ENCODE measurements at places on chromosomes 13 and 19. TPM values are rescaled to one million over a fixed set of nuclear protein-coding genes. Genes with fewer than 3 reads are reported as not detected.

Gene PLVAP
- total RNA-seq, result not detected

Gene SIAH3
- total RNA-seq, result 0.03 TPM

DNA sequence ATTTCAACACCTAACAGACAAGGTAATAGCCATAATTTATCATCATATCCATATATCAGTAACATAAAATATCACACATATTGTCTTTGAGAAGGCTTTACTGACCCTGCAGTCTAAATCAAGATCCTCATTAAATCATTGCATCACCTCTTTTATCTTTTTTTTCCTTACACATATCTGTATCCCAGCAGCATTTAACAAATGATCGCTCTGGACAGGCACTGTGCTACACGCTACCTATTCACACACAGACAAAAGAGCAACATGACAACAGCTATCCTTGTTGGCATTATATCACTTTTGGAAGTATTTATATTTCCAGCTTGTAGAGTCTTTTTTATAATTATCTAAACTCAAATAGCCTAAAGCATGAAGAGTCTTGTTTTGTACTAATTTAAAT is 73.3 kb upstream of the NBEA start:
- no peak for DNase-seq

DNA sequence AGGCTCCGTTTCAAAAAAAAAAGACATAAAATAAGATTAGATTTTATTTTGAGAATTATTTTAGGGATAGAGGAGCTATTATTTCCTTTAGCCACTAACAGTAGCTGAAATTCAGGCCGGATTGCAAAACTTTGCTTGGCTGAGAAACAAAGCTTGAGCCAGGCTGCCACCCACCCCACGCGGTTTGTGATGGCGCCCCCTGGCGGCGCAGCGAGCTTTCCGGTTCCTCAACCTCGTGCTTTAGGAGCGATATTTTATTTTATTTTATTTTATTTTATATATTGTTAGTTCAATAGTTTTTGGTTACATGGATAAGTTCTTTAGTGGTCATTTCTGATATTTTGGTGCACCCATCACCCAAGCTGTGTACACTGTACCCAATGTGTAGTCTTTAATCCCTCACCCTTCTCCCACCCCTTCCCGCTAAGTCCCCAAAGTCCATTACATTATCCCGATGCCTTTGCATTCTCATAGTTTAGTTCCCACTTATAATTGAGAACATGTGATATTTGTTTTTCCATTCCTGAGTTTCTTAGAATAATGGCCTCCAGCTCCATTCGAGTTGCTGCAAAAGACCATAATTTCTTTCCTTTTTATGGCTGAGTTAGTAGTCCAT is 19.8 kb upstream of the CEACAM4 start:
- DNase-seq, result peak; percentile 36

- no peak for DNase-seq
Observed at GRCh38 chr13:49806126-49806536, 13.6 kb upstream of the KPNA3 start.

GRCh38 chr13:51996641-51997040 is 14.6 kb downstream of the ATP7B start:
- no peak for DNase-seq

DNA sequence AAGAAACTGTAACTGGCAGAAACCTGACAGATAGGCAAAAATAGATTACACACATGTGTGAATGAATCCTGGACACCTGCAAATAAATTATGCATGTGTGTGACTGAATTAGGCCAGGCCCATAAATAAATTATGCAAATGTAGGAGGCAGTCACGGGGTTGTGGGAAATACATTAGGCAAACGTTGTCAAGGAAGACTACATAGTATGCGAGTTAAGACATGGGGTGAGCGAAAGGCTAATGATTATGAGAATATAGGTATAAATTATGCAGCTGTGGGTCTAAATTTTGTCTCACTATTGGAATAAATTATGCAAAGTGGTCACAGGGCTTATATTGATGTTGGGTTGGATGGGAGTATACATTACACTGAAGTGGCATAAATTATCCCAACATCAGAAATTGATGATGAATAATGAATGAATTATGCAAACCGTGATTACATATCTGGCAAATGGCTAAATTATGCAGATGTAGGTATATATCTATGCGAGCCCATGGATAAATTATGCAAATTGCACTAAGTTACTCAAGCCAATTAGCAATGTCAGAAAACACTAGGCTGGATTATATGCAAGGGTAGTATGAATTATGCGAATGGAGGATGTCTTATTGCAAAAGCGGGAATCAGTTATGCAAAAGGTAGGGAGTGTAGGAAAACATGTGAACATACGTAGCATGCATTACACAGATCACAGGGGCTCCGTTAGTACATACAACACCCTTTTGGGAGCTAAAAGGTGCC is 6.8 kb downstream of the SLC8A2 start:
- DNase-seq, result no peak

- no peak for DNase-seq
Observed at GRCh38 chr13:90201676-90202460, 1145.6 kb upstream of the MIR17HG start.

DNA sequence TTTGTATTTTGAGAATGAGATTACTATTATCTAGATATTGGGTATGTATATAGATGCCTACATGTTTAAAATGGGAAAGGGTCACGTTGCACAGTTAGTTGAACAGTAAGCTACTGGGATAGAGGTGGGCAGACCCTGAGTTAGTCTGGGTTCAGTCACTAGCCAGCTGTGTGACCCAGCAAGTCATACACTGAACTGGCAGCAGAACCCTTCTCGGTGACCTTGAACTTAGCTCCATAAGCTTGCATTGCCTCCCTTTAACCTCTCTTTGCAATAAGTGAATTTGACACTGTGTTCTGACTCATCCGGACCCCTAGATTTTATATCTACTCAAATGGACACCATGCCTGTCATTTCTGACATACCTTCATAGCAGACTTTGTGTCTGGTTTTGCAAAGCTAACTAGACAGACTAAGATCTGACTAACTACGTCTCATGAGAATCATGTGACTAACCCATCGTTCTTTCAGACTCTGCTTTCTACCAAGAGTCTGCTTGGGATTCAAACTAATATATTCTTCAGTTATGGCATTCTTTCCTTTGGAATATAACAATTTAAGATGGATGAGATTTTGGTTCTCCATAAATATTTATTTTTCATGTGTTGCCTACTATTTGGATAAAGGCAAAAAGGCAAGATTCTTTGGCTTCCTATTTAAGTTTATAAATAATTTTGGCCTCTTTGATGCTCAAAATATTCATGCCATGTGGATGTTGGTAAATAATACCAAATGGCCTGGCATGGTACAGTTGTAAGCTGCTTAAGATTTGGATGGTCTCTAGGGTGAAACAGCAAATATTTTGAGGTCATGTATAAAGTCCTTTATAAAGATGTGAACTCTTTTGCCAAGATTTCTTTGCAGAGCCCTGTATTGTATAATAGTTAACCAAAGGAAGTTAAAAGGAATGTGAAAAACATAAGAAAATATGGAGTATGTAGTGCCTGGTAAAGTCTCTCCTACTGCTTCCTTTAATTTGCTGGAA is 159.3 kb downstream of the ITGBL1 start:
- DNase-seq, result no peak

DNA sequence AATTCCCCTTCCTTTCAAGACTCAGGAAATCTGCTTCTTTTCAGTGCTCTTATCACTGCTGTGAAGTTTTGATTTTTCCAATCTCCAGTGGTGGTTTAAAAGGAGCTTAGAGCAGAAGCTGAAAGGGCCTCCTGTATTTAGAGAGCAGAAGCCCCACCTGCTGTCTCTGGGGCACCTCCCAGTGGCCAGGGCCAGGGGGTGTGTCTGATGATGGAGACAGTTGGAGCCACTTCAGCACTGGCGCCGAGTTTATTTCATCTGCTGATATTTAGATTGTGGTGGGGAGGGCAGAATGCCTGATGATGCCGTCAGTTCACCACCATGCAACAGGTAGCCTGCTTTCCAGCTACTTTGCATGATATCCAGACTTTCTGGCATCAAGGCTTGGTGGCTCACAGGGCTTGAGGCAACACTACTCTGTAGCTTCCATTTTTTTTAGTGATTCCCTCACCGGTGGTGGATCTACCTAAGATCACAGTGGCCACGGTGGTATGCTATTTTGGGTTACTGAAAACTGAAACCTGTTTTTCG is 371.9 kb downstream of the KCNRG start:
- DNase-seq, result peak; percentile 27

Gene ADGRE3
- total RNA-seq, result not detected

GRCh38 chr19:16340092-16340491 is 15.5 kb downstream of the KLF2 start:
- no peak for DNase-seq

DNA sequence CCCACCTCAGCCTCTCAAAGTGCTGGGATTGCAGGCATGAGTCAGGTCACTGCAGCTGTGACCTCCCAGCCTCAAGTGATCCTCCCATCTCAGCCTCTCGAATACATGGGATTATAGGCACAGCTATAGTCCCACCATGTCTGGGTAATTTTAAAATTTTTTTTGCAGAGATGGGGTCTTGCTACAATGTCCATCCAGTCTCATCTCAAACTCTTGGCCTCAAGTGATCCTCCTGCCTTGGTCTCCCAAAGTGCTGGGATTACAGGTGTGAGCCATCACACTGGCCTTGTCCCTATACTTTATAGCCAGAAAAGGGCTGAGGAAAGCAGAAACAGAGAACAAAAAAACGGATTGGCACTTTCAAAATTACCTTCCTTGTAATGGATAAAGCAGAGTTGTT is 4.8 kb upstream of the FBXO27 start:
- no peak for DNase-seq

DNA sequence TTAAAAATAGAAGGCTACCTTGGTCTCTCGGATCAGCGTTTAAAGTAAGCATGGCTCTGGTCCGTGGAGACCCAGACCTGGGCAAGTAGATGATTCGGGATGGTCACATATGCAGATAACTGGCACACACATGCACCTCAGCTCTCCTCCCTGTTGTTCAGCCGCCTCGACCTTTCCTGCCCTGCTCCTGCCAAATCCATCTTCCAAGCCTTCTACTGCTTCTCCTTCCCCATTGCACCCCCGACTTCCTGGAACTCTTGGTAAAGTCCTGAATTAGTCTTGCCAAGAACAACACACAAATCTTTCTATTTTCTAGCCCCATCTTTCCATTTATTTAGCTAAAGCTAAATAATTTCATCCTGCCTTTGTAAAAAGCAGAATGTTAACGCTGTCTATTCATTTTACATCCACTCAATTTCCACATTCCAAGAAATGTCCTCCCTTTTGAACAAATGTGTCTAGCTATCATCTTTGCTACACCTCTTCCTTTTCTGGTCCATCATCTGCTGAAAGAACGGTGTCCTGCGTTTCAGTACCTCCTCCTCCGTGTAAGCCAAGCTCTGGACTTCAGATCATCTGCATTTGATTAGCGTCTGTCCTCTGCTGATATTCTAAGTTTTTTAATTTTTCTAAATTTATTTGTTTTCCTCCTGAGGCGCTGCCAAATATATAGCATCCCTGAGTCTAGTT is 92.5 kb downstream of the ZIC5 start:
- no peak for DNase-seq

DNA sequence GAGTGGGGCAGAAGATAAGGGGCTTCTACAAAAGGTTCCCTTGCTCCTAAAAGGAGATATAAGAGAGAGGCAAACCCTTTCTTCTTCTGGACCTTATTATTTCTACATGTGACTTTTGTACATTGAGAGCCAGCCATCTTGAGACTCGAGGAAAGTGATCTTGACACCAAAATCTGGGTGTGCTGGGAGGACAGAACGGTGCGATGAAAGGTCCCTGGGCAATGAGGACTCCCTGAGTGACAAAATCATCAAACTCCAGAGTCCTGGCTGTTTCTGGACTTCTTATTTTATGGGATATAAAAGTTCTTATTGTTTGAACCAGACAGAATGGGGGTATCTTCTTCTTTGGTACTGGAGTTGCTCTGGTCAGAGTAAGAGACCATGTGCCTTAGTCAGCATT is 411.0 kb downstream of the ZNF536 start:
- no peak for DNase-seq

Gene ZNF578
- 0.23 TPM for total RNA-seq

Gene CDC42EP5
- total RNA-seq, result 0.30 TPM

Gene TNFSF13B
- total RNA-seq, result 1.4 TPM

- DNase-seq, result no peak
Observed at GRCh38 chr19:16295057-16295456, 29.6 kb upstream of the KLF2 start.

- no peak for DNase-seq
Observed at GRCh38 chr13:49125964-49126524, 94.1 kb upstream of the MLNR start.

Gene ACER1
- total RNA-seq, result 0.15 TPM

Gene TNFSF9
- 7.4 TPM for total RNA-seq

Gene SERTM1
- not detected for total RNA-seq

DNA sequence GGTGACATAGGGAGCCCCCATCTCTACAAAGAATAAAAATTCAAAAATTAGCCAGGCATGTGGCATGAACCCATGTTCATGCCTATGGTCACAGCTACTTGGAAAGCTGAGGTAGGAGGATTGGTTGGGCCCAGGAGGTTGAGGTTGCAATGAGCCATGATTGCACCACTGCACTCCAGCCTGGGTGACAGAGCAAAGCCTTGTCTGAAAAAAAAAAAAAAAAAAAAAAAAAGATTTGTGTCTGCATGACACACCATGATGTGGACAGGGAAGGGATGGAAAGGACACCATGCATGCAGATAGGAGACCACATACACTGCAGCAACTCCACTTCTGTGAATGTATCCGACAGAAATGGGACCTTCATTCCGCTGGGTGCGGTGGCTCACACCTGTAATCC is 34.0 kb upstream of the HOMER3 start:
- DNase-seq, result no peak

GRCh38 chr19:29285187-29285687 is 72.3 kb upstream of the UQCRFS1 start:
- DNase-seq, result no peak

GRCh38 chr13:23613596-23613995 is 43.4 kb downstream of the TNFRSF19 start:
- no peak for DNase-seq

All from activated T-cell treated with anti-CD3 and anti-CD28 coated beads, Interleukin-2, amount 50 U/mL, for 4 hours (primary cell).